A549 treated with CORT108297 at 1 μM for 4 hours (cell line): ENCODE measurements at places on chromosomes 11 and 22. TPM values are rescaled to one million over a fixed set of nuclear protein-coding genes. Genes with fewer than 3 reads are reported as not detected.

Gene NUP98
- 55.0 to 72.5 TPM (median 63.5 TPM) in 5 replicates for total RNA-seq

Gene HSPB2
- total RNA-seq, result not detected in 5 replicates

Gene ARHGAP42
- 4.8 to 8.0 TPM (median 5.6 TPM) in 5 replicates for total RNA-seq

Gene MMP10
- 0.59 to 1.3 TPM (median 0.88 TPM) in 5 replicates for total RNA-seq

Gene DEPDC7
- total RNA-seq, result 6.5 to 10.1 TPM (median 7.8 TPM) in 5 replicates
